Activated CD4-positive, alpha-beta T cell treated with anti-CD3 and anti-CD28 coated beads, Interleukin-2, amount 50 U/mL, for 1 hour (primary cell): ENCODE measurements at places on chromosomes 13 and 19.

DNA sequence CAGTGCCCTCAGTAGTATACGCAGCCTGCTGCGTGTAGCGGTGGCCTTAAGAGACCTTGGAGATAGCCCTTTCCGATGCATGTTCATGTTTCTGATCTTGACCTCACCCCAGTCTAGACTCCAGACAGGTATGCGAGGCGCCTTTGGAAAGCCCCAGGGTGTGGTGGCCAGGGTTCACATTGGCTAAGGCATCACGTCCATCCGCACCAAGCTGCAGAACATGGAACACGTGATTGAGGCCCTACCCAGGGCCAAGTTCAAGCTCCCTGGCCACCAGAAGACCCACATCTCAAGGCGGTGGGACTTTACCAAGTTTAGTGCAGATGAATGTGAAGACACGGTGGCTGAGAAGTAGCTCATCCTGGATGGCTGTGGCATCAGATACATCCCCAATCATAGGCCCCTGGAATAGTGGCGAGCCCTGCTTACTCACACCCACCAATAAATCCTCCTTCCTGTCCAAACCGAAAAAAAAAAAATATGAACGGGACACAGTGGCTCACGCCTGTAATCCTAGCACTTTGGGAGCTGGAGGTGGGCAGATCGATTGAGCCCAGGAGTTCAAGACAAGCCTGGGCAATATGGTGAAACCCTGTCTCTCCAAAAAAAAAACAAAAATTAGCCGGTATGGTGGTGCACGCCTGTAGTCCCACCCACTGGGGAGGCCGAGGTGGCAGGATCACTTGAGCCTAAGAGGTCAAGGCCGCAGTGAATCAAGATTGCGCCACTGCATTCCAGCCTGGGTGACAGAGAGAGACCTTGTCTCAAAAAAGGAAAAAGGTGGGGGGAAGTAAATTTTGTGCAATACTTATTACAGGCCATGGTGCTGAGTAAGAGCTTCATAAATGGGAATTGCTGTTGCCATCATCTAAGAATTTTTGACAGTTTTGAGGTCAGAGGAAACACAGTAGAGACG, 12.4 kb upstream of the CBLC start:
- DNase-seq, result no peak

DNA sequence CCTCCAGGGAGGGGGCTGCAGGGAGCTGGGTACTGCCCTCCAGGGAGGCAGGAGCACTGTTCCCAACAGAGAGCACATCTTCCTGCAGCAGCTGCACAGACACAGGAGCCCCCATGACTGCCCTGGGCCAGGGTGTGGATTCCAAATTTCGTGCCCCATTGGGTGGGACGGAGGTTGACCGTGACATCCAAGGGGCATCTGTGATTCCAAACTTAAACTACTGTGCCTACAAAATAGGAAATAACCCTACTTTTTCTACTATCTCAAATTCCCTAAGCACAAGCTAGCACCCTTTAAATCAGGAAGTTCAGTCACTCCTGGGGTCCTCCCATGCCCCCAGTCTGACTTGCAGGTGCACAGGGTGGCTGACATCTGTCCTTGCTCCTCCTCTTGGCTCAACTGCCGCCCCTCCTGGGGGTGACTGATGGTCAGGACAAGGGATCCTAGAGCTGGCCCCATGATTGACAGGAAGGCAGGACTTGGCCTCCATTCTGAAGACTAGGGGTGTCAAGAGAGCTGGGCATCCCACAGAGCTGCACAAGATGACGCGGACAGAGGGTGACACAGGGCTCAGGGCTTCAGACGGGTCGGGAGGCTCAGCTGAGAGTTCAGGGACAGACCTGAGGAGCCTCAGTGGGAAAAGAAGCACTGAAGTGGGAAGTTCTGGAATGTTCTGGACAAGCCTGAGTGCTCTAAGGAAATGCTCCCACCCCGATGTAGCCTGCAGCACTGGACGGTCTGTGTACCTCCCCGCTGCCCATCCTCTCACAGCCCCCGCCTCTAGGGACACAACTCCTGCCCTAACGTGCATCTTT, 7.8 kb upstream of the CEACAM5 start:
- DNase-seq, result no peak

DNA sequence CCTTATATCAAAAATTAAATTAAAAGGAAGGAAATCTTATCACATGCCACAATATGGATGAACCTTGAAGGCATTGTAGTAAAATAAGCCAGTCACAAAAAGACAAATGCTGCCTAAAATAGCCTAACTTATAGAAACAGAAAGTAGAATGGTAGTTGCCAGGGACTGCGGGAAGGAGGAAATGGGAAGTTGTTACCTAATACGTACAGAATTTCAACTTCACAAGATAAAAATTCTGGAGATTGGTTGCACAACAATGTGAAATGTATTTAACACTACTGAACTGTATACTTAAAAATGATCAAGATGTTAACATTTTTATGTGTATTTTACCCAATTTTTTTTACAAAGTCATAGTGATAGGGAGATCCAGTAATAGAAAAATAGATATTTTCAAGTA, 10.2 kb upstream of the N4BP2L2 start:
- no peak for DNase-seq

DNA sequence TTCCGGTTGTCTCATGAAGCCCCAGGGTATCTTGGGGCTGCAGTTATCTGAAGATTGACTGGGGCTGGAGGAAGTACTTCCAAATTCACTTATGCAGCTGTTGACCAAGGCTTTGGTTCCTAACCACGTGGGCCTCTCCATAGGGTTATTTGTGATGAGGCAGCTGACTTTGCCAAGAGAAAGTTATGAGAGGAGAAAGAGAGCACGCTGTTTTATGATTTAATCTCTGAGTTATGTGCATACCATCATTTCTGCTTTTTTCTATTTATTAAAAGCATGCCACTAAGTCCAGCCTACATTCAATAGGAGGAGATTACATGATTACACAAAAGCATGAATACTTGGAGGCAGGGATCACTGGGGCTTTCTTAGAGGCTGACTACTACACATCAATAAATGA, 215.5 kb downstream of the NHLRC3 start:
- DNase-seq, result no peak

- no peak for DNase-seq
Observed at GRCh38 chr13:87827479-87827878, 156.3 kb downstream of the SLITRK5 start.
